Renal cortical epithelial cell (primary cell): ENCODE measurements at places on chromosomes 16 and 17. TPM values are rescaled to one million over a fixed set of nuclear protein-coding genes. Genes with fewer than 3 reads are reported as not detected.

The BRIP1 gene
- total RNA-seq = 1.5 and 11.3 TPM in 2 replicates

GRCh38 chr16:76474048-76474447, 196.8 kb downstream of the CNTNAP4 start:
- DNase-seq = no peak

DNA sequence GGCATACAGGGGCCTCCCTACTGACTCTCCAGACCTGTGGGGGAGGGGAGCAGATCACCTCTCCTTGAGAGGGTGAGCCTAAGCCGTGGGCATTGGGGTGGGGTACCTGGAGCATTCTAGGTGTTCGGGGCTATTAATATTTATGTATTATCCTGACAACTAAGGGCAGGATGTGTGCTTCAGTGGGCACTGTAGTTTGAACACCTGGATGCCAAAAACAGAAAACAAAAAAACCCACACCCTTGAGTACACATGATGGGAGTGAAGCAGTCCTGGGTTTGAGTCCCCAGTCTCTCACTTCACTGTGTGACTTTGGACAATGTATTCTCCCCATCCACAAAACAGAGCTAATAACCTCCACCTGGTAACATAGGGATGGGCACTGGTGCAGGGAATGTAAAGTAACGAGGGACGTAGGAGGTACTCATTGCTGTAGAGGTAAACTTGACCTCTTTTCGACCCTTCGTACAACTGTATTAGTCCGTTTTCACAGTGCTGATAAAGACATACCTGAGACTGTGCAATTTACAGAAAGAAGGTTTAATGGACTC, 257.8 kb downstream of the CPPED1 start:
- DNase-seq = no peak

DNA sequence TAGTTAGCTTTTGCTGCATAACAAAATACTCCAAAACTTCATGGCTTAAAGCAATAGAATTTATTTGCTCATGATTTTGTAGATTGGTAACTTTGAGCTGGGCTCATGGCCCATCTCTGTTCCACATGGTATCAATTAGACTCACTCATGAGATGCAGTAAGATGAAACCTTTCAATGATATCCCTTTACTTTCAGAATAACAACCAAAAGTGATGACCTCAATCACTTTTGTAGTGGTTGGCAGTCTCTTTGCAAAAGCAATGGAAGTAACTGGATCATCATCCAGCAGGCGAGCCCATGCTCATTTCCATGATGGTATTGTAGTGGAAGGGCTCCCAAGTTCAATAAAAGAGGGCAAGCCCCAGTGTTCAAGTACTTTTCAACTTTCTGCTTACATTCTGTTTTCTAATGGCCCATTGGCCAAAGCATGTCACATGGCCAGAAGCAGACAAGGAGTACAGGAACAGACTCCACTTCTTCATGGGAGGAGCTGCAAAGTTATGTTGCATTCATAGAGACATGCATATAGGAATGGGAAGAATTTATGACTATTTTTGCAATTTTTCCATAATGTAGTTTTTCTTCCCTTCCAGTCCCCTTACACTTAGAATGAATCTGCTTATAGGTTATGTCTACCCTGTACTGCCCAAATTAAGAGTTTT, 41.7 kb downstream of the EFCAB5 start:
- DNase-seq = no peak

The ARHGDIG gene
- total RNA-seq = not detected in 2 replicates

DNA sequence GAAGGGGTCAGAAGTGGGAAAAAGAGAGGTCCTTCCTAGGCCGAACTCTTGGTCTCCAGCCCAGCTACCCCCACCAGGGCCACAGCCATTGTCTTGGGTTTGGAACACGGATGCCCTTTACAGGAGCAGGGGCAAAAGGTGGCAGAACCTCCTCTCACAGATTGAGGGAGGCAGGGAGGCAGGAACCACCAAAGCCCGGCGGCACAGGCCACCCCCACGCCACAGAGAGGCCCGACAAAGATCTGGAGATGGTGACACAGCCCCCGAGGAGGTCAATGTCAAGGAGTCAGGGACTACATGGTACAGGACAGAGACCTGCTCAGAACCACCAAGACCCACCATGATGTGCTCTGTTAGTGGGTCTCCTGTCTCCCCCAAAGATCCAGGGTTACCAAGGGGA, 44.4 kb upstream of the DLX4 start:
- no peak for DNase-seq

The ZNF597 gene
- 3.0 and 3.3 TPM in 2 replicates for total RNA-seq

The EPN3 gene
- 0.17 and 0.99 TPM in 2 replicates for total RNA-seq

DNA sequence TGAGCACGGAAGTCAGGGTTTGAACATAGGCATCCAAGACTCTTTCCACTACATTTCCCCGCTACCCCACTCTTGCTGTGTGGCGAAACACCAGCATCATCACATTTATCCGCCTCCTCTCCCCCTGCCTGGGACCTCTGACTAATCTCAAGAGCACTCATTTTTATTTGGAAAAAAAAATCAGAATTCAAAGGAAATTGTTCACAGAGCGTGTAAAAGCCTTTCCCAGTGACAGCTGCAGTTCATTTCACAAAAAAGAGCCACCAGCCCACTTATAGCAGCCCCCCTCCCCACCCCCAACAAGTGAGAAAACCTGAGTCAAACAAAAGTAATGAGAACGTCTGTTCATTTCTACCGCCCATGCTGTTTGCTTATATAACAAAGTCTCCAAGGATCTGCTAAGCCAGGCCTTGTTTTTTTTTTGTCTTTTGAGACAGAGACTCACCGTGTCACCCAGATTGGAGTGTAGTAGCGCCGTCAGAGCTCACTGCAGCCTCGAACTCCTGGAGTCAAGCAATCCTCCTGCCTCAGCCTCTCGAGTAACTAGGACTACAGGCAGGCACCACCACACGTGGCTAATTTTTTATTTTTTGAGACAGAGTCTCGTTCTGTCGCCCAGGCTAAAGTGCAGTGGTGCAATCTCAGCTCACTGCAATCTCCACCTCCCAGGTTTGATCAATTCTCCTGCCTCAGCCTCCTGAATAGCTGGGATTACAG, 48.3 kb upstream of the HAPSTR1 start:
- no peak for DNase-seq

GRCh38 chr17:17892731-17893130, 55.9 kb upstream of the SREBF1 start:
- DNase-seq = no peak

DNA sequence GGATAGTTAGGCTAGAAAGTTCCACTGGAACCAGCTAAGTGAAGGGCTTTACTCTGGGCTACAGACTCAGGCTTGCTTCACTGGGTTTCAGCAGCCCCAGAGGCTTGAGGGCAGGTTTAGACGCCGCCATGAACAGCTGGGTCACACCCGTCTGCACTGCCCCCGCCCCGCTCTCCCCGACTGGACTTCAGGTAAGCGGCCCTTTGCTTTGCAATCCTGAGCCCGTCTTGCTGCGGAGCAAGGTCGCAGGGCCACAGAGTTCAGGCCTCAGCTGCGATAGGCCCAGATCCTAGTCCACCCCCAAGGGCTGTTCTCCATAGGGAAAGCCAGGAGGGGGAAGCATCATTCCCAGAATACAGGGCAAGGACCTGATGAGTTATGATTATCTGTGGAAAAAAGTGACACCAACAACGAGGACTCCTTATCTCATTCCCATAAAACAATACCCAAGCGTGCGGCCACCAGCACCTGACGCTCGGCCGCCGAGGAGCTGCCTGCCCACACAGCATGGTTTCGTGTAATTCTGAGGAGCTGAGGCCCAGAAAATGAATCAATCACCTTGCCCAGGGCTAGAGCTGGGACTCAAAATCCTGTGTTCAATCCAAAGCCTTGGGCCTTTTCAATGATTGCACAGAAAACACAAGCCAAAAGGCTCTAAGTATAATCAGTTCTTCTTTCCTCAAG, 20.4 kb downstream of the MEAK7 start:
- no peak for DNase-seq

- DNase-seq = no peak
Observed at GRCh38 chr17:46895171-46895570, 27.8 kb upstream of the GOSR2 start.

DNA sequence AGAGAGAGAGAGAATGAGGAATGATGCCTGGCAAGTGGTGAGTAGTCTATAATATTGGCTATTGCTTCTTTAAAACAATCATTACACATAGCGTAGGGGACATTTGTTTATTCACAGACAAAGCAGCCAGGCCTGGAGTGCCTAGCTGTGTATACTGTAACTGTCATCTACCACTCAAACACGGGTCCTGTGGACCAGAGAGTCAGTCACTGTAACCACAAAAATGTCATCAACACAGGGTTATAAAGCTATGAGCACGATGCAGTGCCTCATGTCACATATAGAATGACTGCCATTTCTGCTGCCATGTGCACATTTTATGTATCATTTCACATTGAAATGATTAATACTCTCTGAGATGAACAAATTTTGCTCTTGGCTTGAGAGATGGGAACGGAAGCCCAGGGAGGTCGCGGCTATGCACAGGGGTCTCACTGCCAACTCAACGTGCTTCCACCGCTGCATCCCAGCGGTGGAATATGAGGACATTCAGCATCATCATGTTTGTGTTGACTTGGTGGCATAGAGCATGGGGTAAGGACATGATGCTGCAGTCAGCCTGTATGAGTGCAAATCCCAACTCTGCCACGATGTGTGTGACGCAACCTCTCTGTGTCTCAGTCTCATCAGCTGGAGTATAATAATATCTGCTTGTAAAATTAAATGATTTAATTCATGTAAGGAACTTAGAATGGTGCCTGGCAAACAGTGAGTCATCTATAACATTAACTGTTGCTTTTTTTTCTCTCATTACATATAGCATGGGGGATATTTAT, 3.3 kb downstream of the MT1H start:
- no peak for DNase-seq

- peak; percentile 57 for DNase-seq
Observed at GRCh38 chr16:72434159-72434558, 262.2 kb upstream of the PMFBP1 start.

The RHBDF1 gene
- 20.7 and 37.3 TPM in 2 replicates for total RNA-seq

GRCh38 chr17:9291912-9292560, 270.7 kb downstream of the NTN1 start:
- DNase-seq = no peak

DNA sequence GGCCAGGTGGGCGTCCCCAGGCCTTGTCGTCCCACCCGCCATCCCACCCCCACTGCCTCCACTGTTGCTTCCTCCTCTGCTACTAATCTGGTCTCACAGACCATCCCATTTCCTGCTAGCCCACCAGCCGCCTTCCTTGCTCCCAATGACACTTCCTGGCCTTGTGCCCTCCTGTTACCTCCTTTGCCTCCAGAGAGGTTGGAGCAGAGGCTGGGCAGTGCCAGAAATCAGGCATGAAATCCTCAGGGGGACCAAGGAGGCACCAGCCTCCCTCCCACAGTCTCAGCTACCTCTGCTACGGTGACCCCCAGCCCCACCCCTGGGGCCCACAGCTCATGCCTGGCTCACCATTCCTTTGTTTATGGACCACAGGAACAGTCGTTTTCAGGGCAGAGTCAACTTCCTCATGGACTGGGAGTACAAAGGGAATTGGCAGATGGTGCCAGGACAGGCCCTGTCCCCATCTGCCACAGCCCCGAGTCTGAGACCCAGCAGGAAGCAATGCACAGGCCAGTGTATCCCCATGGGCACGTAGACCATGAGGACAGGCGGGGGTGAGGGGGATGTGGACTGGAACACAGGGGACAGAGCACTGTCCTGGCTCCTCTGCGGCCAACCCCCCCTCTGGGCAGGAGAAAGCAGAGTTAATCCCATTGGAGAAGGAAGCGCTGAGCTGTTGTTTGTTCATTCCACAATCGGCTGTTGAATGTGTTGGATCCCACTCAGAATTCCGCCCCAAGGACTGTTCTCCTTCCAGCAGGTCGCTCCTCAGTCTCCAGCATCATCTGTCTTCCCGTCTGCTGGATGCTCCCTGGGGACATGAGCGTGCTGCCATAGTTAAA, 2.2 kb upstream of the CDH5 start:
- no peak for DNase-seq
